Muscle of leg (tissue), 16 donors: ENCODE measurements at places on chromosomes 5 and 9.
A peak's percentile ranks its signal among the peaks of the same experiment; 100 is the strongest.

GRCh38 chr9:12801187-12801586 is 26.4 kb downstream of the LURAP1L start:
- DNase-seq = no peak

DNA sequence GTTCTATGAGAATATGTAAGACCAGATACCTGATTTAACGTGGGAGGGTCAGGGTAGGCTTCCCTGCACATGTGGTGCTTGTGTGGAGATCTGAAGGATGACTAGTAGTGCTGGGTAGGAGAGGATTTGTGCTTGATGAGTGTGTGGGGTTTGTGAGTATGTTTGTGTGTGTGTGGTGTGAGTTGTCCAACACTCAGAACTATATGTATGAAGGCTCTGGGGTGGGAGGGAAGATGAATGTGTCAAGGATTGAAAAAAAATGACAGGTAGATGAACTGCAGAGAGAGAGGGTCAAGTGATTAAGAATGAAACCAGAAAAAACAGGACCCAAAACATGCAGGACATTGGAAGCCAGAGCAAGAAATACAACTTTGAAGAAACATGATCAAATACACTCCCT is 154.6 kb upstream of the NR3C1 start:
- no peak for DNase-seq

DNA sequence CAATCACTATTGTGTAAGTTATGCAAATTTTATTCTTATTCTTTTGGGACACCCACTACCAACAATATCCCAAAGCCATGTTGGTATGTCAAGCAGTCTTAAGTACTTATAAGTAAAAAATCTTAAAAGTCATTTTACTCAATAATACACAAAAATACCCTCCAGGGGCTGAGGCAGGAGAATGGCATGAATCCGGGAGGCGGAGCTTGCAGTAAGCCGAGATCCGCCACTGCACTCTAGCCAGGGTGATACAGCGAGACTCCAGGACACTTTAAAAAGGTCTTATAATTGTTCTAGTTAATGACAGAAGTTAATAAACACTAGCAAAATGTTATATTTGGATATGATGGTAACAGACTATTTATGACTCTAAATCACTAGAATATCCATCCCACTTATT is 16.8 kb downstream of the CLINT1 start:
- no peak for DNase-seq

DNA sequence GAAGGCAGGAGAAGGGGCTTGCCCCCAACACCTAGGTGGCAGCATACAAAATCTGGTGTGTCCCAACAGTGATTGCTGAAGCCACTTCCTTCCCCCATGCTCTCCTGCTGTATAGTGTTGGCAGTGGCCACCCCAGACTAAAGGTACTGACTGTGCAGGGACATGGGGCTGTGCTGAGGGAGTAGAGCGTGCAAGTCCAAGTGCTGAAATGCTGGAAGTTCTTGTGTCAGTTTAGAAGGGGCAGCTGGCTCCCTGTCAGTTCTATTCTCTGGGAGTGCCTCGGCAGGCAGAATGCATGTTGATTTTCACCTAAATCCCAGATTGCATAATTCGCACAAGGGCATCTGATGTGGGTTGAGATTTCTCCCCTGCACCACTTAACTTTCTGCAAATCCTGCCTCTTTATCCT is 68.6 kb downstream of the GDNF start:
- DNase-seq = no peak

- peak; percentile 16 for DNase-seq
Measured at GRCh38 chr9:113598883-113599282, 135.4 kb downstream of the RGS3 start.

- DNase-seq = peak; percentile 65
Measured at GRCh38 chr9:36151316-36152210, 15.0 kb downstream of the GLIPR2 start.

DNA sequence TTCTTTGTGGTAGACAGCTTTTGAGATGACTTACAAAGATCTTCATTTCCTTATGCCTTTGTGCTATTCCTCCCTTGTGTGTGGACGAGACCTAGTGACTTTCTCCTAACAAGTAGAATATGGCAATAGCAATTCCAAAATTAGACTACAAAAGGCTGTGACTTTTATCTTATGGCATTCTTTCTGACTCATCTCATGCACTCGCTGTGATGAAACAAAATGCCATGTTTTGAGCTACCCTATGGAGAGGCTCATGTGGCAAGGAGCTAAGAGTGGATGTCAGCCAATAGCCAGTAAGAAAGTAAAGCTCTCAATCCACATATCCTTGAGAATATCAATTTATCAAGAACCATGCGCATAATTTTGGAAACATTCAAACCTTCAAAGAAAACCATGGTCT is 380.5 kb upstream of the SMC2 start:
- DNase-seq = no peak

GRCh38 chr5:139435676-139436075 is 3.6 kb downstream of the DNAJC18 start:
- DNase-seq = no peak

DNA sequence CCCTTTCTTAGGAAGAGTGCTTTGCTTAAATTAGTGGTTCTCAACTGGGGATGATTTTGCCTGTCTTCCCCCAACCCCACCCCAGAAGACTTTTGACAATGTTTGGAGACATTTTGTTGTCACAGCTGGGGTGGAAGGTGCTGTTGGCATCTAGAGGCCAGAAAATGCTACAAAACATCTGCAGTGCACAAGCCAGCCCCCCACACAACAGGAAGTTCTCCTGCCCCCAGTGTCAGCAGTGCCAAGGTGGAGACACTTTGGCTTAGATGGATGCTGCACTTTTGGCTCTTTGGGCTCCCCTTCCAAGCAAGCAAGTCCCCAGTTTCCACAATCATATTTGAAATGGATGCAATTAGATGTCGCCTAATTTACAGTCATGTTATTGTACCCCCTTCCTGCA is 2.7 kb downstream of the HEMGN start:
- DNase-seq = no peak

DNA sequence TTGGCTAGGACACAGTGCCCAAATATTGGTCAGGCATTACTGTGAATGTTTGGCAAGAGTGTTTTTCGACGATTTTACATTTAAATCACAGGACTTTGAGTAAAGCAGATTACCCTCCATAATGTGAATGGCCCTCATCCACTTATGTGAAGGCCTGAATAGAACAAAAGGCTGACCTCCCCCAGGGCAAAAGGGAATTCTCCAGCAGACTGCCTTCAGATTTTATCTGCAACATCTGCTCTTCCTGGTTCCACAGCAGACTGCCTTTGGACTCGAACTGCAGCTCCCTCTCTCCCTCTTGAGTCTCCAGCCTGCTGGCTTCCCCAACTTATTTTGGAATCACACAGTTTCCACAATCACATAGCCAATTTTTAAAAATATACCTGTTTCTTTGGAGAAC is 7.1 kb upstream of the TMEM215 start:
- DNase-seq = peak; percentile 12

DNA sequence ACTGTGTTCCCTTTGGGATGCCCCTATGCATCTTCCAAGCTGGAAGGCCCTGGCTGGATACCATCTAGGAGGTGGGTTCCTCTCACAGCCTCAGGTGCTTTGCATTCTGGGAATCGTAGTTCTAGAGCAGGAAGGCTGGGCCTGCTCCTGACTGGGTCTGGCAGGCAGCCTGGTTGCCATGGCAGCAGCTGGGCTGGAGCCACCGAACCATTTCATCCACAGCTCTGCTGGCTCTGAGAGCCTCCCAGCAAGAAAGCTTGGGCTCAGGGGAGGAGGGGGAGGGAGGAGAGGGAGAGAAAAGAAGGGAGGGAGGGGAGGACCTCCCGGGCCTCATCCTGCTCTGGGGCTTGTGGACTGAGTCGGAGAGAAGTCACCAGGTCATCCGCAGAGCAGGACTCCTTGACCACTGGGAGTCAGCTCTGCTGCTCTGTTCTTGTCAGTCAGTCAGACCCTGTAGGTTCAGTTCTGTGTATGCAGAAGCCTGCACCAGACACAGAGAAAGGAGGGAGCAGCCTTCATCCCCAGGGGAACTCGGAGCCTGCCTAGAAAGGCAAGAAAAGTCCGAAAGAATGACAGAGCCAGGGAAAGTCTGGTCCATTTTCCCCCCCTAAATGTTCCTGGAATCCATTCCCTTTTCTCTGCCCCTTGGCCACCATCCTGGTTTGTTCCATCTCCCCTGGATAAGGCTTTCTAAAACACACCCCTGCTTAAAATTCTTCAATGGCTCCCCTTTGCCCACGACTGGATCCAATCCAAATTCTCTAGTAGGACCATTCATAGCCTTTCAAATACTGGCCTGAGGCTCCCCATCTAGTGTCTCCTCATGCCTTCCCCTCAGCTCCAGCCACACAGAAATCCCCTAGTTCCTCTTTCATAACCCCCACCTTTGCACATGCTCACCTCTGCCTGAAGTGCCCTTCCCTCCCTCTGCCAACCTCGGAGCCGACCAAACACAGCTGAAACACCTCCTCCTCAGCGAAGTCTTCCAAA is 65.4 kb upstream of the ARAP3 start:
- peak; percentile 85 for DNase-seq

DNA sequence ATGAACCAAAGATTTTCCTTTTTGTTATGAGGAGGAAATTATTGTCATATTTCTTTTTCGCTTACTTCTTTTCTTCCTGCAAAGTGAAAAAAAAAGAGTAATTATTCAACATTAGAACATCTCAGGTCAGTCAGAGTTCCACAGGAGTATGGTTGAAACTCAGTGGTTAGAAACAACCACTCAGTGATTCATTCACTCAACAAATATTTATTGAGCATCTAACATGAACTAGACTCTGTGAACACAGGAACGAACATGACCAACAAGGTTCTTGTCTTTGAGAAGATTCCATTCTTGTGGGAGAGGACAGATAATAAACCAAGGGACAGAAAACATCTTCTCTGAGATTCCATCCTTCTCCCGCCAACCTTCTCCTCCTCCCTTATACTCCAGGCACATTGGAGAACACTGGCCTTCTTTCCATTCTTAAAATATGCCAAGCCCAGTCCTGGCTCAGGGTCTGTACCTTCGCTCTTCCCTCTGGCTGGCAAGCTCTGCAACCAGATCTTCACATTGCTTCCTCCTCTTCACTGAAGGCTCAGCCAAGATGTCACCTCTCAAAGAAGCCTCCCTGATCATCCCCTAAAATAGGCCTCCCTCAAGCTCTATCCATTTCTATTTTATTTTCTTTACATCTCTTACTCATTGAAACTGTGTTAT is 6.8 kb upstream of the GRAMD2B start:
- DNase-seq = no peak

DNA sequence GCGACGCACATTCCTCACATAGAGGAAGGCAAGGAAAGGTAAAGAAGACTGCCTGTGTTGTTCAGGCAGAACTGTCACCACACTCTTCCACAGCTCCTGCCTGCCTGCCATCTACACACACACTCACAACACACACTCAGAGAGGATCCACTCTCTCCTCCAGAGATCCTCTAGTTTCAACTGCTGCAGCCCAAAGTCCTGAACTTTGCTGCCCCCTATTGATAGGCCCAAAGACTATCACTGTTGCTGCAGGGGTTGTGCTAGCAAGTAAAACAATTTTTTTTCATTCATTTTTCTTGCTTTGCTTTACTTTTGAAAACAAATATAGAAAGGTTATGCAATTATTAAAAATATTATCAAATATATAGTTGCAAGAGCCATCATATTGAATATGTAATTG is 5.9 kb upstream of the CFAP90 start:
- DNase-seq = peak; percentile 29

DNA sequence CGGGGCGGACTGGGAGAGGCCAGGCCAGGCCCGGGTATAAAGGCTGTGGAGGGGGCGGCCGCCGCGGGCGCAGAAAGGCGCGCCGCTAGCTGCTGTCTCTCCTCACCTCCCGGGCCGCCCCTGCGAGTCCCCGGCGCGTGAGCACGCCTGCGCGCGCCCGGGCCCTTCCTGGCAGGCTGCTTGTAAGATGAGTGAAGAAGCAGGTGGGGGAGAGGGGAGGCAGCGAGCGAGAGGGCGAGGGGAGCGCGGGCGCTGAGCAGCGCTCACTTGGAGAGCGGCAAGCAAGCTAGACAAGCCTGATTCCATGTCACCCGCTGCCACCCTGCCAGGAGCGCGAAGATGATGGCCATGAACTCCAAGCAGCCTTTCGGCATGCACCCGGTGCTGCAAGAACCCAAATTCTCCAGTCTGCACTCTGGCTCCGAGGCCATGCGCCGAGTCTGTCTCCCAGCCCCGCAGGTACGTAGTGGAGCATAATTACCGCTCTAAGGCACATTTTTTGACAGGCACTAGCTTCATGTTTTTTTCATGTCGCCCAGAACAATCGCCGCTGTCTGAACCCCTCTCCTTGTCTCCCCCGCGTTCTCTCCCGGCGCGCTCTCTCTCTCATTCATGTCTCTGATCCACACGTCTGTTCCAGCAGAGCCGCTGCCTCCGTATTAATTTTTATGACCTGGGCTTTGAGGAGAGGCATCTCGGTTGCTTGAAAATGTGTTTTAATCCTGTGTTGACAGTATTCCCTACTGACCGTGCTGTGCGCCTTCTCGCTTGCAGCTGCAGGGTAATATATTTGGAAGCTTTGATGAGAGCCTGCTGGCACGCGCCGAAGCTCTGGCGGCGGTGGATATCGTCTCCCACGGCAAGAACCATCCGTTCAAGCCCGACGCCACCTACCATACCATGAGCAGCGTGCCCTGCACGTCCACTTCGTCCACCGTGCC is at the start of gene POU4F3:
TSS of gene POU4F3 (plus strand) at position 66 of the 941 bp plus-strand sequence. CDS start at position 340, 274 bp downstream.
- DNase-seq = no peak

DNA sequence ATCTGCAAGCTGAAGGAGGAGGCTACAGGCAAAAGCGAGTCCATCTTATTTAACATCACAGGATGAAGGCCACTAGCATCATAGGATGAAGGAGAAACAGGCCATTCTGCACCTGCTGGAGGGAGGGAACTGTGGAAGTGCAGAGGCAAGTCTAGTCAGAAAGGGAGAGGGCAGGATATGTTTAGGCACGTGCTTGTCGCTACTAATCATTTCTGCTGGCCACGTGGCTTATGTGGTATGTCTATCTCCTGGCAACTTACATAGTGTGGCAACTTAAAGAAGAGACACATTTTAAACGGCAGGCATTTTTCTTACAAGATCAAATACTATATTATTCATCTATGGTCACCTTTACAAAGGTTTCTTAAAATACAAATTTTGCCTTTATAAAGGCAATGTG is 74.0 kb downstream of the GNAQ start:
- DNase-seq = no peak

DNA sequence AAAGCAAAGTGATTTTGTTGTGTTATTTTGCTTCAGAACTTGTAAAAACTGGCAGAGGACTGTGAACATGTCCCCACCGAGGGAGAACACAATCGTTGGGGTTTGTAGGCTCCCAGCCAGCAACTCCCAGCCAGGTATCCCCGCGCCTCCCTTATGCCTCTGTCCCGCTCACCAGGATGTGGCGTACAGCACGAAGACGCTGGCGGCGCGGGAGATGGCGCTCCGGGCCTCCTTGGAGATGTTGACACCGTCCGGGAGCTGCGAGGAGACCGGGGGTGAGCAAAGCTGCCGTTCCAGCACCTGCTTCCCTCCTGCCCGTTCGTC is 630 bp downstream of the POLE3 start:
- DNase-seq = no peak

GRCh38 chr5:146917931-146918330 is 39.4 kb upstream of the PPP2R2B start:
- no peak for DNase-seq

DNA sequence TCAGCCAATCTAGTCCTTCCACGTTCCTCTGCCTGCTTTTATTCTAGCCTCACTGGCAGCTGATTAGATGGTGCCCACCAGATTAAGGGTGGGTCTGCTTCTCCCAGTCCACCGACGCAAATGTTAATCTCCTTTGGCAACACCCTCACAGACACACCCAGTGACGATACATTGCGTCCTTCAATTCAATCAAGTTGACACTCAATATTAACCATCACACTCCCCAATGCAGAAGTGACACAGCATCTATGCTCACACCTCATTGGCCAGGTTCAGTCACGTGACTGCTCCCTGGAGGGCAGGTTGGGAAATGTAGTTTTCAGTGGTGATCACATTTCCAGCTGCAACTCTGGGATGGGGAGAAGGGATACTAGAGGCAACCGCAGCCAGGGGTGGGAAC is 13.0 kb downstream of the SUSD3 start:
- no peak for DNase-seq
